ENCODE measurements at places on chromosomes 2 and 18.

DNA sequence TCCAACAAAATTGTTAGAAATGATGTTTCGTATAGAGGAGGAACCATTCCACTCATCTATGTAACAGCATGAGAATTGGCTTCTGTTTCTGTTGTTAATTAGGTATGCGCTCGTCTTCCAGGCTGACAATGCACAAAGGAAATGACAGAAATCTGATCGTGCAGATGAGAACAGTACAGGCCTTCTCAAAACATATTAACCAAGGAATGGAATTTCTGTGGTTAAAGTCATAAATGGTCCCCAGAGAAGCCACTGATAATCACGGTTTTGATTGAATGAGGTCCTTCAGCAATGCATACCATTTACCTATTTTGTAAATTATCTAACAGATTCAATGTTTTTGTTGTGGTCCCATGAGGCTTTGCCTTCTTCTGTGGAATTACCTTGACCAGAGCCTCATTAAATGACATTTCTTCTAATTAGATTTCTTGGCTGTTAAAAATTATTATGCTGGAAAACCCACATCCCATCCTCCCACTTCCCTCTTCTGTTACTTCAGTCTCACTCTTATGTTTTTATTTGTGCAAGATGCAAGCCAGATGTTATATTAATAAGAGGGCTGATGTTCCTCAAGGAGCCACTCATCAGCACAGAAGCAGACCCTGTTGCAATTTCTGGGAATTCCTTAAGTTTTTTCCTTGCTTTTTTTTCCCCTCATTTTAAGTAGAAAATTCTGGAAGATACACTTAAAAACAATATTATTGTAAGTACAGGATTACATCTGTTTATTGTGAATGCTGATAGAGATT lies 395.8 kb downstream of the PID1 start:
- no peak for DNase-seq

- DNase-seq, result no peak
Measured at GRCh38 chr2:232592772-232593395, 40.5 kb upstream of the EFHD1 start.

GRCh38 chr2:205816268-205816667 lies 134.0 kb downstream of the NRP2 start:
- DNase-seq, result no peak

- DNase-seq, result no peak
Measured at GRCh38 chr18:62721839-62722795, 6.8 kb downstream of the PHLPP1 start.

DNA sequence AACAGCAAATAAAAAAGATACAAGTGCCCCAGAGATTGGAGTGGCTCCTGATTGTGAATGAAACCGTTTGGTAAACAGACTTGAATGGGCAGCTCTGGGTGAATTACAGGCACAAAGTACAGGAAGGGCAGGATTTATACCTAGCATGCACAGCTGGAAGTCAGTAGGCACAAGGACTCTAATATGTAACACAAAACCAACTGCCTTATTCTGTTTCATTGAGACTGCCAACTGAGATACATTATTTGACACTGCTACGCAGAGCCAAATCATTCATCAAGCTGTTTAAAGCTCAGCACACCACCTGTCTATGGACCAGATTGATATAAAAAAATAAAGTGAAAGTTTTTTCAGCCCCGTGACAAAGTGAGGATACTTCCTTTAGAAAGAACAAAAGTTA lies 541.2 kb downstream of the NUP35 start:
- no peak for DNase-seq

- DNase-seq, result no peak
Measured at GRCh38 chr2:206693399-206694137, 24.6 kb downstream of the DYTN start.

GRCh38 chr2:135238651-135239050 lies 186.6 kb downstream of the RAB3GAP1 start:
- no peak for DNase-seq

GRCh38 chr2:85564144-85564563 lies 2.9 kb upstream of the GGCX start:
- DNase-seq, result no peak

DNA sequence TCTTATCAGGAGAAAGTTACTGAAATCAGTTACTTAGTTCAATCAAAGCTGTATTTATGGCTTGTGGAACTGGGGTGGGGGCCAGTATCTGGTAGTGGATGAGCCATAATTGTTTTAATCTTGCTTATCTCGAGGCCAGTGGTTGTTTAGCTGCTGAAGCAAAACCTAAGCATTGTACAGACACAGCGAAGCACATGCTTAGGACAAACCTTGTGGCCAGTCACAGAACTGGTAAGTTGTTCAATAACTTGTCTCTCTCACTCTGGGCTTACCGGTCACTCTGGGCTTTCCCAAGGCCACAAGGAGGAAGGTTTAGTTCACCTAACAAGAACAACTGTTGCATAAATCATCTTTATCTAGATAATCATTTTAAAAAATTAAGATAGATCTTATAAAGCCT lies 296.6 kb upstream of the NETO1 start:
- DNase-seq, result no peak

GRCh38 chr18:32019251-32019948 lies 775 bp downstream of the RNF125 start:
- peak; percentile 37 for DNase-seq
